ENCODE measurements at places on chromosomes 4 and X. TPM values are rescaled to one million over a fixed set of nuclear protein-coding genes. Genes with fewer than 3 reads are reported as not detected.

Gene PPARGC1A
- 22.8 TPM for total RNA-seq

Gene DMP1
- not detected for total RNA-seq

Gene POLN
- total RNA-seq: 3.3 TPM

Gene MAGEC1
- not detected for total RNA-seq

Gene PABPC1L2A
- not detected for total RNA-seq

Gene CCDC110
- total RNA-seq: 3.6 TPM

Gene P2RY8
- 3.1 TPM for total RNA-seq

Gene CXCL3
- total RNA-seq: 2.2 TPM

Gene BEX3
- total RNA-seq: 134 TPM

Gene PRR32
- total RNA-seq: not detected

Gene CCKAR
- total RNA-seq: 1.2 TPM

Gene ARHGAP24
- 21.2 TPM for total RNA-seq

Gene GYG2
- total RNA-seq: 10.3 TPM

Gene SLC6A14
- not detected for total RNA-seq

Gene PCDH10
- total RNA-seq: 0.57 TPM

Gene RIBC1
- total RNA-seq: 1.7 TPM

Gene SERPINA7
- not detected for total RNA-seq

Data from esophagus muscularis mucosa (tissue), 4 donors.